CD4-positive, alpha-beta T cell treated with Interleukin-15 for 4 hours (primary cell): ENCODE measurements at places on chromosomes 12 and 14.

- no peak for DNase-seq
Observed at GRCh38 chr12:84198294-84198946, 714.2 kb downstream of the SLC6A15 start.

- peak; percentile 30 for DNase-seq
Observed at GRCh38 chr12:50514526-50515276, 9.9 kb downstream of the DIP2B start.

DNA sequence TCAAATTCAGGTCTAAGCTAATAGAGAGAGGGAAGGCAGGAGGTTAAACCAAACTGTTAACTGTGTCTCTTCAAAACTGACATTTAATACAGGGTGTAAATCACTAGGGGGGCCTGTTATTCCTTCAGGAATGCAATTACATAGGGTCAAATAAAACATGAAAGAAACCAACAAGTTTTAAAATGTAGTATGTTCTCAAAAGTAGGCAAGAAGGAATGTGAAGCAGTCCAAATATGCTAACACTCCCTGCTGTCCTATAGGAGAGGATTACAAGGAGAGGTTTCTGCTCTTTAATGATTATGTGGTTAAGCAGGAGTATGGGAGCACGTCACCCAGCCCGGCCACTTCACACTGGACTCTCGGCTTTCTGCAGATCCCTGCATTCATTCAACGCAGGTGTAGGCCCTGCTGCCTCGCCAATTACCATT lies 42.5 kb upstream of the BMP4 start:
- DNase-seq, result no peak

DNA sequence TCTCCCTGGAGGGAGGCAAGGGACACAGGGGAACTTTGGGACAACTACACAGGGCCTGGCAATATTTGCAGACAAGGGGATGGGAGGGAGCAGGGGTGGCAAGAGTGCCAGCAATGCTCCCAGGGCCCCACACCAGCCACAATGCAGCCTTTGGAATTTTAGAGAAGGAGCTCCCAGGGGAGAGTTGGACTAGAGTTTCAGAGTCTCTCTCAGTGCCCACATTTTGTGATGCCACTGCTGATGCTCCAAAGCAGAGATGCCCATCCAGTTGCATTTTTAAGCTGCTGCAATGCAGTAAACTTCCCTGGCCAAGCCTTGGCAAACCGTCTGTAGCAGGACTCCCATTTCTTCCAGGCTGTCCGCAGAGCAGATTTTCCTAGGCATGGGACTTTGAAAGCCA lies 98.9 kb downstream of the ZFP36L1 start:
- DNase-seq, result no peak

- DNase-seq, result peak; percentile 35
Observed at GRCh38 chr14:35229084-35229791, 62.9 kb upstream of the PSMA6 start.

GRCh38 chr12:2376908-2377657 lies 324.3 kb downstream of the CACNA1C start:
- no peak for DNase-seq

DNA sequence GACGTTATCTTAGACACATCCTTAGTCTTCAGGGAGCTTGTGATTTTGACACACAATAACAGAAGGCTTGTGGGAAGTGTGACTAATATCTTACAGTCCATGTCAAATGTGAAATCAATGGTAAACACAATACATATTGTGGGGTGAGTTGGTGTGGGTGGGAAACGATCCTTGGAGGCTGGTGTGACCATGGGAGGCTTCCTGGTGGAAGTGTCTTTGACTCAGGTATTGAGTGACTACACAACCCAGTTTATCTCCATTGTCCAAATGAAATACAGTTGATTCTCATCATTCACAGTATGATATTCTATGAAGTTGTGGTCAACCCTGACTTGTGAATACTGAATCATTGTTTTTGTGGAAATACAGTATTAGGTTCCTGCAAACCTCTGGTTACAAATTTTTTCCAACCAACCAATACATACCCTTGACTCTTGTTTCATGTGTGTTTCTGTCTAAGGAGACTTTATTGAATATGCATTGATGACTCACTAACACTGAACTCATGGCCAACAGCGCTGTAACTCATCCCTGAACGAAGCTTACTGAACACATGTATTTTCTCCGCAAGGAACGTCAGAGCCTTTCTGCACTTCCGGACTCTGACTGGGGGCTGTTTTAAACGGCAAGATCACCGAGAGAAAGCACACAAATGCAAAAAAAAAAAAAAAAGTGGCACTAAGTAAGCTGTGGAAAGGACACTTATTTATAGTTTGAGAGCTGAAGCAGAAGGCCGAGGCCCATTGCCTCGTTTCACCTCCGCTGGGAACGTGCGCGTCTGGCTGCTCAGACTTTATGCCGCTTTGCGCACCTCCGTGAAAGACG lies 59.0 kb downstream of the CLMN start:
- DNase-seq, result no peak

GRCh38 chr14:66572826-66573225 lies 64.9 kb downstream of the GPHN start:
- no peak for DNase-seq

- DNase-seq, result no peak
Observed at GRCh38 chr12:121792607-121793439, 665 bp downstream of the RHOF start.

DNA sequence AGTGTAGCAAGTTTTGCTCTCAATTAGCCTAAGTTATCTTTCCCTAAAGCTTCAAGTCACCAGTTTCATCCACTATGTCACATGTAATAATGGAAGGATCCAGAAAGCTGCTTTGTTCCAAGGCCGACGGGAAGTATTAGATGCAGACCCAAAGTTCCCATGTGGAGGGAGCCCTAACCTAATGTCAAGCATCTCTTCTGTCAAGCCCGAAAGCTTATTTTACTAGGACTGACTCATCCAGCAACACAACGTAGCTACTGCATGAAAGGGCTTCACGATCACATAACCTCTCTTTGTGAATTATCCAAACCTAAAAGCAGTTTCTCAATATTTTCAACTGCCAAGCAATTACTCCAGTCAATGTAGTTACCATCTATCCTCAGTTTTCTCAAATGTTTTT lies 133.4 kb downstream of the SLC6A15 start:
- no peak for DNase-seq

GRCh38 chr12:108327621-108328344 lies 11.3 kb downstream of the CMKLR1 start:
- no peak for DNase-seq

DNA sequence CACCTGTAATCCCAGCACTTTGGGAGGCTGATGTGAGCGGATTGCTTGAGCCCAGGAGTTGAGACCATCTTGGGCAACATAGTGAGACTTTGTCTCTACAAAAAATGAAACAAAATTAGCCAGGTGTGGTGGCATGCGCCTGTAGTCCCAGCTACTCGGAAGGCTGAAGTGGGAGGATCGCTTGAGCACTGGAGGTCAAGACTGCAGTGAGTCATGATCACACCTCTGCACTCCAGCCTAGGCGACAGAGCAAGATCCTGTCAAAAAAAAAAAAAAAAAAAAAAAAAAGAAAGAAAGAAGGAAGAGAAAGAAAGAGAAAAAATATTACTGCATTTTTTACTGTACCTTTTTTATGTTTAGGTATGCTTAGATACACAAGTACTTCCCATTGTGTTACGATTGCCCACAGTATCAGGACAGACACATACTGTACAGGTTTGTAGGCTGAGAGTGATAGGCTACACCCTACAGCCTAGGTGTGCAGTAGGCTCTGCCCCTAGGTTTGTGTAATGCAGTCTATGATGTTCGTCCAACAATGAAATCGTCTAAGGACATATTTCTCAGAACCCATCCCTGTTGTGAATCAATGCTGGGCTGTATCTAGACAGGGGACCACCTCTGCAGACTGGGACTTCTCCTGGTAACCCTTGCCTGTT lies 160.4 kb upstream of the PWP1 start:
- no peak for DNase-seq

GRCh38 chr12:5088586-5089264 lies 45.0 kb downstream of the KCNA5 start:
- no peak for DNase-seq

DNA sequence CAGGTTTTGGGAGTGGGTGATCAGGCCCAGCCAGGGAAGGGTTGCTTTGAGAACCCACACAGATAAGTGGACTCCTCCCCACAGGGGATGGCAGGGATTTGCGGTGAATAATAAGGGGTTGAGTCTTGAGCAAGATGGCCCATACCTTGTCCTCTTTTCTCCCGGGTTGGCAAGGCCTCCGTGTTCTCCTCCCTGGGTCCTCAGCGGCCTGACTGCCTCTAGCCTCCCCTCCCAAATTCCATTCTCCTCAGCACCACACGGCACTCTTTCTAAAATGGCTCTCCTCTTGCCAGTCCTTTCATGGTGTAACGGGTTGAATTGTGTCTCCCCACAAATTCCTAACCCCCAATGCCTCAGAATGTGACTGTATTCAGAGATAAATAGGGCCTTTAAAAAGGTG lies 70.0 kb downstream of the CHST11 start:
- no peak for DNase-seq

DNA sequence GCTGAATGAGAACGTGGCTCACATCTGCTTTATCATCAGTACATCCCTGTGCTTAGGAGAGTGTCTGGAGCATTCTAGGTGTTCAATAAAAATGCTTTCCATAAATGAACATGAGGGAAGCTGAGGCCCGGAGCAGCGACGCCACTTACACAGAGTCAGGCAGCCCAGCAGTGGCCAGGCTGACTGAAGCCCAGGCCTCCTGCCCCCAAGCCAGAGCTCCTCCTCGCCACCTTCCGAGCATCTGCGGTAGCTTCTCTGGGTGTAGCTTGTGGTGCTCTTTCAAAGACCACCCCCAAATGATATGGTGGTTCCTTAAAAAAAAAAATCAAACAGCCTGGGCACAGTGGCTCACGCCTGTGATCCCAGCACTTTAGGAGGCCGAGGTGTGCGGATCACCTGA lies 88.8 kb downstream of the FBXL14 start:
- DNase-seq, result no peak

DNA sequence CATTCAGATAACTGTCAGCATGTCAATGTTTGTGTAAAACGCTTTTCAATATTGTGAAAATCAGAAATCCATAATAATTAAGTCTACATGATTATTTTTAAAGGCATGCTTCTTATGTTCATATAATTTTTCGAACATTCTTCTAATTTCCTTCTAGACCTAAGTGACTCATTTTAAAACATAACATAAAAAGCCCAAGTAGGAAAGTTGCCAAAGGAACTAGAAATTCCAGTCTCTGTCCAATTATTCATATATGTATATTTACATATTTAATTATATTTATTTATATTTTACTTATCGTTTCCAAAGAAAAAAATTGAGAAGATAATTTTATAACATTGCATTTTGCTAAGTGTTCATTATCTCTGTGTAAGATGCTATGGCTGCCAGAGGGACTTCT lies 110.4 kb downstream of the TMTC1 start:
- no peak for DNase-seq

DNA sequence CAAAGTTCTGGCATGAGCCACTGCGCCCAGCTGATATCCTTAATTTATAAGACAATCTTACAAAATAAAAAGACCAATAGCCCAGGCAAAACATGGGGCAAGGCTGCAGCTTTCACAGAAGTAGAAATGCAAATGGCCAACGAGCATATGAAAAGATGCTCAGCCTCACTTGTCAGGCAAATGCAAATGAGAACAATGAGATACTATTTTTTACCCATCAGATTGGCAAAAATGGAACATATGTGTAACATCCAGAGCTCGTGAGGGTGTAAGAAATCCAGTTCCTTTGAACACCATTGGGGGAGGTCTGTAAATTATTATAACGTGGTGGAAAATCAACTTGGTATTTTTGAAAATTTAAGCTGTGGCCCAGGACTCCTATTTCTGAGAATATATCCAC lies 14.6 kb downstream of the MAP1LC3B2 start:
- DNase-seq, result no peak

DNA sequence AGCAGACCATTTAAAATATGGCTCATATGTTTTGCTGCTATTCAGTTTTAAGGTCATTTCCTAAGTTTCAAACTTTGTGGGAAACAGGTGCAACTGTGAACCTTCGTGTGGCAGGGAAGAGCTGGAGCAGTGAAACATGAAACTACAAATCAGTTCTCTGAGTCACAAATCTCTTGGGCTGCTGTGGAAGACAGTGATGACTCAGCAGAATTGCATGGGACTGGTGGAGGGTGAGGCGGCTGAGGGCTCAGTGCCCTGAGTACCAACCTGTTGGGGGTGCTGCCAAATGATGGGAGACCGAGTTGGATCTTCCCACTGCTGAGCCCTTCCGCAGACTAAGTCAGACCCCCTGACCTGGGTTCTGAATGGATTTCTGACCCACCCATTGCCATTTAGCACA lies 8.4 kb upstream of the CALM1 start:
- DNase-seq, result no peak

GRCh38 chr12:1744932-1745331 lies 54.1 kb downstream of the ADIPOR2 start:
- DNase-seq, result no peak

- no peak for DNase-seq
Observed at GRCh38 chr12:68440068-68440581, 108.0 kb upstream of the MDM1 start.

GRCh38 chr14:50260072-50260471 lies 28.7 kb upstream of the SOS2 start:
- DNase-seq, result no peak

DNA sequence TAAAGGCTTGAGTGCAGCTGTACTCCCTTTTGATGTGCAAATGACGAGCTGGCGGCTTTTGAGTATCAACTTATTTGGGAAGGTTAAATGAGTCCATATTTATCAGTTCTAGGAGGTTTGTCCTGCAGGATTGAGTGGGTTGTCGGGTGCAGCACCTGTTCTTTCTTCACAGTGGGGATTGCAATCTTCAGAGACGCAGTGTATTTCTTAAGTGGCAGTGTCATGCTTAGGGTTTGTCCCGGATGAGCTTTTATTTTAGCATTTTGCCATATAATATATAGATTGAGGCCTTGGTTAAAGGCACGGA lies 1.2 kb downstream of the FUT8 start:
- no peak for DNase-seq

DNA sequence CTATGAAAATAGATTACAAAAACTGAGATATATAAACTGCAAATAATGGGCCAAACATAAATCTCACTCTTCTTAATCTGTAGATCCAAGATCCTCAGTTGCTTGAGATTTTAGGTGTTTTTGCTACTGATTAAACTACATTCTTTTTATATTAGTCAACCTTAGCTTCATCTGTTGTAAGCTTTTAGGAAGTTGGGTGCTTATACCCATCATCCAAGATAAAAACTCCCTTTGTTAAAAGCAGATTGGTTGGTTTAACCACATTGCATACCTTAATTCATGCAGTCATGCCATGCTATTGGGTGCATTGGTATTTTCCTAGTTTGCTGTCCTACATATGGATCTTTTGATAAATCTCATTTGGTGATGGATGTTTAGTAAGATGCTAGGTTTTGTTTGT lies 46.2 kb upstream of the DIP2B start:
- no peak for DNase-seq

GRCh38 chr14:58167057-58167456 lies 15.0 kb upstream of the ARMH4 start:
- no peak for DNase-seq

DNA sequence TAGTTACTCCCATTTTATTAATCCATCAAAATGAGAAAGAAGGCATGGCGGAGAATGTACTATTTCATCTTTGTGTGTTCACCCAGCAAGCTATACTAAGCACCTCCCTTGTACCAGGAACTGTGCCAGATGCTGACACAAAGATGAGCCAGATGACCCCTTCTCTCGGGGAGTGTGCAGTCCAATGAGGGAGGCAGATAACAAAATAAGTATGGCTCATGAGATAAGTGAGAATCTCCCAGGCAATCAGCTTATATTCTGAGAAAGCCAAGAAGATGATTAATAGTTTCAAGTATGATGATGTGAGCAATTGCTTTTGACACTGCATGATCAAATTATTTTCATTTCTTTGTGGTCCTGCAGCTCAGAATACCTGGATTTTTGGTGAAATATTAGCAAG lies 1.3 kb upstream of the TMEM233 start:
- DNase-seq, result no peak

- no peak for DNase-seq
Observed at GRCh38 chr12:72264548-72265175, 7.5 kb upstream of the TRHDE start.
